Stimulated activated CD4-positive, alpha-beta T cell treated with anti-CD3 and anti-CD28 coated beads, Interleukin-1b, Interleukin-23, amount 100 ng/mL, for 48 hours (primary cell): ENCODE measurements at places on chromosomes 16 and 17.

GRCh38 chr16:63061319-63061718 is 1025.1 kb upstream of the CDH8 start:
- DNase-seq = no peak

DNA sequence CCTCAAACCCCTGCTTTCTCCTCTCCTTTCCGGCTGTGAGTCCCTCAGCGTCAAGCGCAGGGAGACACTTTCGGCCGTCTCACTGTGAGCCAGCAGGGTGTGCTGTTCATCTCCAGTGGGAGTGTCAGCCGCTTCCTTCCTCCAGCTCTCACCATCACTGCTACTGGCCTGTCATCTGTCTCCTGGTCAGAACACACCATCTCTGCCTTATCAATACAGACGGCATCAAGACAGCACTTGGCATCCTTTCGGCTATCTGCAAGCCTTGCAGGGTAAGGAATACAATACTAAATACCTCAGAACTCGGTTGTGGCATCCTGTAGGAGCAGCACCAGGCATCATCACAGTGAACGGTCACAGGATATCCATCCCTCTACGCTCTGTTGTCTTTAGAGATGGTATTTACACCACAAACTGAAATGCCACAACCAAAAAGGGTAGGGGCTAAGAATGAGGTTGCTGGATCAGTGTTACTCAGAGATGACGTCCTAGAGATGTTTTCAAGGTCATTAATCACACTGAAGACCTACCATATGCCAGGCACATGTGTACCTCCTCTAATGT is 20.7 kb upstream of the CMTM4 start:
- no peak for DNase-seq

- peak; percentile 98 for DNase-seq
These were observed 2.4 kb downstream of the NAGS start for GRCh38 chr17:44006598-44007345.

- DNase-seq = peak; percentile 34
These were observed 26.3 kb downstream of the FOXL1 start for GRCh38 chr16:86604436-86605193.

DNA sequence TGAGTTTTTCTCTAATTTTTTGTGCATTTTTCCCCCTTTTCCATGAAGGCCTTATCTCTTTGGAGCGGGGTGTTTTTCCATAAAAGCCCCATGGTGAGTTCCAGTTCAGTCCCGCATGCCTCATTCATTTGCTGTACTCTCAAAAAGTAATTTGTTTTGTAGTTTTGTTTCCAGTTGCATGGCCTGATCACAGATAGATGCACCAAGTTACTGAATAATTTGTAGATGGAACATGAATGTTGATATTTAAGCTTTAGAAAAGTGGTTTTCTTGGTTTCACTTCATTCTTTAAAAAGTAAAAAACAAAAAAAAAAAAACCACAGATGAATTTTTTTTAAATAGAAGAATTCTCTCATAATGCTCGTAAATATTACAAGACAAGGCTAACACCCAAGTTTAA is 349.2 kb downstream of the BCAS3 start:
- no peak for DNase-seq

- no peak for DNase-seq
These were observed 5.9 kb downstream of the COQ7 start for GRCh38 chr16:19073344-19073743.

DNA sequence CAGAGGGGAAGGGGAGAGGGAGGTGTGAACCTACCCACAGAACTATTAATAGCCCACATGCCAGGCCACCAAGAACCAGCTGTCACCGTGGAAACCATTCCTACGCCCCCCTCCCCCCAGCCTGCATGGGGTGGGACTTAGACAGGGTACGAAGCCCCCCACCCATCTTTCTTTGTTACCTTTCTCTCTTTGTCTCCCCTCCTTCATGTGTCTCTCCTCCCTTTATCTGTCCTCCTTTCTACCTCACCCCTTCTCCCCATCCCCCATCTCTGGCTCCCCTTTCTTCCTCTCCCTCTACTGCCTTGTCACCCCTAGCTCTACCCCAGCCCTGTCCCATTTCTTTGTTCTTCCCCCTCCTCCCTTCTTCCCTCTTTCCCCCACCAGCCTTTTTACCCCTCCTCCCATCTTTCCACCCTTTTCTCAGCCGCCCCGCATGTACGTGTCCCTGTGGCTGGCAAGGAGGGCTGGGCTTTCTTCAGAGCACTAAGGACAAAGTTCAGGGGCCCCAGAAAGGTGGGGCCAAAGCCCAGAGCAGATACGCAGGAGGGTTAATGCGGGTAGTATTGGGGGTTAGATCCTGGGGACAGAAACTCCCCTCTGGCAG is 8.0 kb downstream of the THRA start:
- no peak for DNase-seq
